Karpas-422 (cell line): ENCODE measurements at places on chromosomes 4 and X. TPM values are rescaled to one million over a fixed set of nuclear protein-coding genes. Genes with fewer than 3 reads are reported as not detected.
A peak's percentile ranks its signal among the peaks of the same experiment; 100 is the strongest.

GRCh38 chr4:6986781-6987587, 56.2 kb upstream of the TADA2B start:
- peak; percentile 98 for DNase-seq
- H3K27ac ChIP-seq, result peak overlapping the region; percentile 55
- peak overlapping the region; percentile 99 for H3K4me3 ChIP-seq
- peaks cover 30% of the 10 kb centered on the region for H3K4me1 ChIP-seq
- no peaks in the 10 kb centered on the region for H3K36me3 ChIP-seq

DNA sequence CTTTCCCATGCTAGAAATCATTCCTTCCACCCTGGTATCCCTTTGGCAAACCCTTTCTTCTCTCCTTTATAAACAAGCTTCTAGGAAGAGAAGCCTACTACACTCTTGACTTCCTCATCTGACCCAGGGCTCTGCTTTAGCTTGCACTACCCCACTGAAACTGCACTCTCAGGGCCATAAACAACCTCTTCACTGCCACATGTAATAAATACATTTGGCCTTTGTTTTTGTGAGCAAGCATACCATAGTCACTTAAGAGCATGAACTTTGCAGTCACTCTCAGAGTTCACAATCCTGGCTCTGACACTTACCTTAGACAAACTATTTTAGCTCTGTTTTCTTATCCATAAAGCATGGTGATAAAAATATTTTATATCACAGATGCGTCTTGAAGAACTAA, 50.7 kb upstream of the USP38 start:
- H3K36me3 ChIP-seq, result no peaks in the 10 kb centered on the region
- no peak overlapping the region for H3K4me3 ChIP-seq
- no peaks in the 10 kb centered on the region for H3K4me1 ChIP-seq
- H3K27me3 ChIP-seq, result no peaks in the 10 kb centered on the region

PLP1 gene
- total RNA-seq, result 1.2 TPM in 1 of 2 replicates, not detected in the other

DNA sequence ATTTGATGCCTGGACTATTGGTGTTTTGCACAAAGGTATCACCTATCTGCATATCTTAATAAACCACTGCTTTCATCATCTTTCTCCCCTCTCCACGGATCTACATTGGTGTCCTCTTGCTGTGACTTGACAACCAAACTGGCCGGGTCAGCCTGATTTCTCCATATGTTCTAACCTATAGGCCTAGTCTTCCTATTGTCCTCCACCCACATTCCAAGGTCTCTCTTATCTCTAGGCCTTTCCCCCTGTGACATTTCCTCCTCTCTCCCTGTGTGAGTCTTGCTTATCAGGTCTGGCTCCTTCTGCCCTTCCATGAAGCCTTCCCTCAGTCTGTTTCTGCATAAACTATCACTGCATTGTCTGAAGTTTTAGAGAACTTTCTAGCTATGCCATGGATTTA, 33.7 kb downstream of the ARHGAP24 start:
- no peaks in the 10 kb centered on the region for H3K27me3 ChIP-seq
- H3K4me3 ChIP-seq, result no peak overlapping the region
- no peak for DNase-seq

SORBS2 gene
- total RNA-seq, result not detected in 2 replicates

- no peaks in the 10 kb centered on the region for H3K4me1 ChIP-seq
- H3K27ac ChIP-seq, result no peak overlapping the region
- H3K27me3 ChIP-seq, result no peaks in the 10 kb centered on the region
- H3K36me3 ChIP-seq, result no peaks in the 10 kb centered on the region
- no peak overlapping the region for H3K4me3 ChIP-seq
- no peak for DNase-seq
These were observed 154.7 kb downstream of the BEND2 start for GRCh38 chrX:18065956-18066355.

DNA sequence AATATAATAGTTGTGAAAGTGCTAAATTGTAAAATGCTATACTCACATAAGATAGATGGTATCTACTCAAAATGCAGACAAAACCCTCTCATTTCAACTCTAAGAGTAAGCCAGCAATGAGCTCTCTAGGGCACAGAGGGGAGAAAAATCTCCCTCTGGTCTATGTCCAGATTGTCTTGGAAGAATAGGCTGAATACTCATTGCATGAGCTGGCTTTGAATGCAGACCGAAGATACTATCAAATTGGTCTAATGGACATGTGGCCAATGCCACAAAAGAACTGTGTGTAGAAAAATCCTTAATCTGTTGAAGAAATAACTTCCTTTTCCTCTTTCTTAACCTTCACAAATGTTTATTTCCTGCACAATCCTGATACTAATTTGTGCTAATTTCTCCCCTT, 3.5 kb downstream of the ZXDA start:
- no peak for DNase-seq
- H3K4me1 ChIP-seq, result peaks cover 26% of the 10 kb centered on the region
- no peaks in the 10 kb centered on the region for H3K27me3 ChIP-seq

- no peak for DNase-seq
- no peaks in the 10 kb centered on the region for H3K36me3 ChIP-seq
- no peak overlapping the region for H3K4me3 ChIP-seq
- H3K27me3 ChIP-seq, result no peaks in the 10 kb centered on the region
- no peak overlapping the region for H3K27ac ChIP-seq
These were observed 158.4 kb downstream of the PPP3CA start for GRCh38 chr4:101188906-101189305.

EDA2R gene
- total RNA-seq, result not detected in 2 replicates

GRCh38 chrX:156003486-156004185, 6.1 kb downstream of the IL9R start:
- H3K36me3 ChIP-seq, result no peaks in the 10 kb centered on the region
- no peaks in the 10 kb centered on the region for H3K27me3 ChIP-seq
- no peaks in the 10 kb centered on the region for H3K4me1 ChIP-seq
- H3K27ac ChIP-seq, result no peak overlapping the region

DNA sequence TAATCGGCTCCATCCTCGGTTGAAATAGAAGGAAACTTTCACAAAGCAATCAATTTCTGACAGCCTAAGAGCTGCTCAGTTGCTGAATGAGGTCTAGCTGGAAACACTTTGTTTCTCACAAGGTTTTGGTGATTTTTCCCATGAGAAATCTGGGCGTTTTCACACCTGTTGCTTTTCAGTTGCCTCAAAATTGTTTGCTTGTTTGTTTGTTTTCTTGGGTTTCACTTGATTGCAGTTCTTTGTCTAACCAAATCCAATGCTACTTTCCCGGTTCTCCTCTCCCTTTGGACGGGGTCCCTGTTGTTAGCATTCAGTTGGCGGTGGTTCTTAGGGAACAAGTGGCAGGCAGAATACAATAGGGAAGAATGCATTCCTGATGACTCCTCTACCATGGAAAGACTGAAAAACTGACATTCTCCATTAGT, 135.5 kb downstream of the PALLD start:
- no peaks in the 10 kb centered on the region for H3K4me1 ChIP-seq
- H3K27me3 ChIP-seq, result no peaks in the 10 kb centered on the region
- DNase-seq, result no peak
- no peaks in the 10 kb centered on the region for H3K36me3 ChIP-seq

GRCh38 chr4:159169404-159170302, 66.8 kb downstream of the RAPGEF2 start:
- H3K4me1 ChIP-seq, result peaks cover 8% of the 10 kb centered on the region
- H3K36me3 ChIP-seq, result no peaks in the 10 kb centered on the region
- H3K4me3 ChIP-seq, result no peak overlapping the region
- H3K27me3 ChIP-seq, result no peaks in the 10 kb centered on the region

GRCh38 chr4:90148574-90149148, 21.5 kb downstream of the CCSER1 start:
- no peak for DNase-seq
- H3K36me3 ChIP-seq, result no peaks in the 10 kb centered on the region
- no peaks in the 10 kb centered on the region for H3K27me3 ChIP-seq
- H3K27ac ChIP-seq, result no peak overlapping the region
- H3K4me3 ChIP-seq, result no peak overlapping the region

- no peaks in the 10 kb centered on the region for H3K27me3 ChIP-seq
- H3K4me3 ChIP-seq, result no peak overlapping the region
- H3K4me1 ChIP-seq, result no peaks in the 10 kb centered on the region
- no peaks in the 10 kb centered on the region for H3K36me3 ChIP-seq
- no peak overlapping the region for H3K27ac ChIP-seq
- DNase-seq, result peak; percentile 72
These were observed 803.0 kb downstream of the DMD start for GRCh38 chrX:32408389-32408788.

XKRX gene
- total RNA-seq, result not detected in 2 replicates

GPR143 gene
- total RNA-seq, result not detected in 2 replicates

DNA sequence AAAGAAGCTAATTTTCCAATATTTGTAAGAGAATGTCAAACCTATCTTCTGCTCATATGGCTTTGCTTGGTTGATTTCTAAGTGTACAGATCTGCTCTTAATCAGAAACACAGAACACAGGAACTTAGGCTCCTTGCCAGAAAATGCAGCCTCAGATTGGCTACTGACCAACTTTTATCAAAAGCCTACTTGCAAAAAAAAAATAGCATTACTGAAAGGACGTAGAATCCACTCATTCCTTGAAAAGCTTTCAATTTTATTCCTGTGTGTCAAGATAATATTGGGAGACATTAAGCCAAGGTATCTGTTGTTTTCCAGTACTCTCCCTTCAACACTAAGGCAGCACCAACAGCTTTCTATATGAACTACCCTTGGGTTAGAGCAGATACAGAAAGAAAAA, 127.6 kb upstream of the INTU start:
- no peaks in the 10 kb centered on the region for H3K27me3 ChIP-seq
- H3K36me3 ChIP-seq, result no peaks in the 10 kb centered on the region
- no peak overlapping the region for H3K4me3 ChIP-seq
- no peaks in the 10 kb centered on the region for H3K4me1 ChIP-seq
- H3K27ac ChIP-seq, result no peak overlapping the region

DNA sequence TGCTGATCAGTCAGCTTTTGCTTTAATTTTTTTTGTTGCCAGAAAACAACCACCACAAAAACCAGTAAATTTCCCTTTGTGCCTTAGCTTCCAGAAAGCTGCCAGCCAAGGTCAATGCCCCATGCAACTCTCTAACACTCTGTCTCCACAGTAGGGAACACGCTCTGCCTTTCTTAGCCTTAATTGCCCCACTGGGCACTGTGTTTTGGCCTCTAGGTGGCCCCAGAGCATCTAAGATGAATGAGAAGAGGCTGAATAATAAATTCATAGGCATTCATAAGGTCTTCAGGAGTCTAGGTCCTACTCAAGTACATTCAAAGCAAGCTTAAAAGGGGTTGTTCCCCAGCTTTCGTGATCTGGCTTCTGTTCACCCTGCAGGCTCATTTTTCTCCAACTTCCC, 57.7 kb upstream of the PASD1 start:
- no peak overlapping the region for H3K4me3 ChIP-seq
- peak; percentile 82 for DNase-seq
- no peaks in the 10 kb centered on the region for H3K27me3 ChIP-seq
- no peaks in the 10 kb centered on the region for H3K36me3 ChIP-seq

- no peak overlapping the region for H3K4me3 ChIP-seq
- DNase-seq, result no peak
- no peaks in the 10 kb centered on the region for H3K4me1 ChIP-seq
- no peaks in the 10 kb centered on the region for H3K27me3 ChIP-seq
- H3K36me3 ChIP-seq, result no peaks in the 10 kb centered on the region
These were observed 731 bp upstream of the GPC3 start for GRCh38 chrX:133985967-133986683.

RTL5 gene
- 0.07 TPM in 1 of 2 replicates, not detected in the other for total RNA-seq

DNA sequence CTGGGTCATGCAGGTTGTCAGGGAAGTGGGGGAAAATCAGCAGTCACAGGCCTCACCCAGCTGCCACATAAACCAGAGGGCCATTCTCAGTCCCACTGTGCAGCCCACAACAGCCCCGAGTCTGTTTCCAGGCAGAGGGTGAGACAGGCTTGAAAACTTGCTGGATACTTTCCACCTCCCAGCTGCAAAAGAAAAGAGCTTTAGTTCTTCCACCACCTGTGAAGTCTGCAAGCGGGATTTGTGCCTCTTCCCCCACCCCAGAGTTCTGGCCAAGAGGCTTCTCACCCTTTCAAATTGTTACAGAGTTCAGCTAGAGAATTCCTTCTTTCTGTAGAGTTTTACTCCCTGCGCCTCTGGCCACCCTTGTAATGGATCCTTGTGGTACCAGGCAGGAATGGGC, 115.5 kb upstream of the ZDHHC15 start:
- H3K27me3 ChIP-seq, result no peaks in the 10 kb centered on the region
- no peak overlapping the region for H3K4me3 ChIP-seq
- DNase-seq, result no peak
- no peaks in the 10 kb centered on the region for H3K4me1 ChIP-seq
- no peak overlapping the region for H3K27ac ChIP-seq
- no peaks in the 10 kb centered on the region for H3K36me3 ChIP-seq

FAM193A gene
- 28.0 and 38.8 TPM in 2 replicates for total RNA-seq

- H3K27ac ChIP-seq, result no peak overlapping the region
- H3K4me3 ChIP-seq, result no peak overlapping the region
- no peaks in the 10 kb centered on the region for H3K36me3 ChIP-seq
- no peaks in the 10 kb centered on the region for H3K4me1 ChIP-seq
- DNase-seq, result no peak
- H3K27me3 ChIP-seq, result no peaks in the 10 kb centered on the region
These were observed 159.4 kb downstream of the OPHN1 start for GRCh38 chrX:68273887-68274286.
